ENCODE measurements at places on chromosomes 16 and 17.
A peak's percentile ranks its signal among the peaks of the same experiment; 100 is the strongest.

DNA sequence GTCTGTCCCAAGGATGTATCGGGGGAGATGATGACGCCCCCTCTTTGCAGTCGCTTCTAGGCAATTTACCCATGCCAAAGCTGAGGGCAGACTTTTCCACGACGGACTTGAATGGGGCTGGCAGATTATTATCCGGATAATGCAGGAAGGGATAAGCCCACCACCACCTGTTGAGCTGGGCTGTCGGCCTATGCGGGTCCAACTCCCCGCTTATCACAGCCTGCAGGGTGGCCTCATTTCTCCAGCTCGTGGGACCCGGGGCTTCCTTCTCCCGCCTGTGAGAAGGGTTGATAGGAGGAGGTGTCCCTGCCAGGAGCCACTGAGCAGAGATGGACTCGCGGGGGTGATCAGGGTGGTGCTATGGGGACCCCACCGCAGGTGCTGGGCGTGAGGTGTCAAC, 559 bp downstream of the CACNG5 start:
- DNase-seq, result no peak

GRCh38 chr16:61323456-61323855, 712.8 kb downstream of the CDH8 start:
- DNase-seq, result no peak

GRCh38 chr17:64439956-64440355, 9.0 kb upstream of the MILR1 start:
- no peak for DNase-seq

- DNase-seq, result no peak
These were observed 525.6 kb downstream of the XYLT1 start for GRCh38 chr16:16945207-16945606.

DNA sequence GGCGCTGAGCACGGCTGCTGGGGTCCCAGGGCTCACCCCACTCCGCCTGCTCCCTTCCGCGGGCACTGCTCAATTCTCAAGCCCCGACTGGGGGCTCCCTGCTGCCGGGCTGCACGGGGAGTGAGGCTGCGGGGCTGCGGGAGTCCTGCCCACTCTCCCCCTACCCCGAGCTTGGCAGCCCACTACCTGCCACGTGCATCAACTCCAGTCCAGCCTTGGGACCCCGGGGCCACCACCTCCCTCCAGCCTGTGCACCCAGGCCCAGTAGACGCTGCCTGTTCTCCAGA, 43.3 kb upstream of the SSTR5 start:
- no peak for DNase-seq

DNA sequence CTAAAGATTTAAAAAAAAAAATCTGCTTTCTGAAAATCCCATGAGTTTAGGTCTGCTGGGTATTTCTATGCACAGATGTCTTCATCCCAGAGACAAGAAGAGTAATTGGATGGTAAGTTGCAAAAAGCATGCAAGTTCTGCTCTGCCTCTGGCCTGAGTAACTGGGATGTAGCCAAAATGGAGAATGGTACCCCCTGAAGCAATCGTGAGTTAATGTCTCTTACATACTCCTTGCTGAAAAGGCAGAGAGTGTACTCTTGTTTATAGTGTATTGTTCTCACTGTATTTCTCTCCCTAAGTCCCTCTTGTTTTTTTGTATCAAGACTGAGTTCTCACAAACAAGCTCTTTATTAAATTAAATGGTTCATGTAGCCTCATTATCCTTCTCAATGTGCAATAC, 259.0 kb downstream of the IRX3 start:
- no peak for DNase-seq

- no peak for DNase-seq
These were observed 3.7 kb upstream of the CDC42EP4 start for GRCh38 chr17:73315471-73315870.

GRCh38 chr17:31266042-31266441, 31.0 kb downstream of the OMG start:
- no peak for DNase-seq

GRCh38 chr17:50466371-50467113, 2.1 kb downstream of the CHAD start:
- no peak for DNase-seq

DNA sequence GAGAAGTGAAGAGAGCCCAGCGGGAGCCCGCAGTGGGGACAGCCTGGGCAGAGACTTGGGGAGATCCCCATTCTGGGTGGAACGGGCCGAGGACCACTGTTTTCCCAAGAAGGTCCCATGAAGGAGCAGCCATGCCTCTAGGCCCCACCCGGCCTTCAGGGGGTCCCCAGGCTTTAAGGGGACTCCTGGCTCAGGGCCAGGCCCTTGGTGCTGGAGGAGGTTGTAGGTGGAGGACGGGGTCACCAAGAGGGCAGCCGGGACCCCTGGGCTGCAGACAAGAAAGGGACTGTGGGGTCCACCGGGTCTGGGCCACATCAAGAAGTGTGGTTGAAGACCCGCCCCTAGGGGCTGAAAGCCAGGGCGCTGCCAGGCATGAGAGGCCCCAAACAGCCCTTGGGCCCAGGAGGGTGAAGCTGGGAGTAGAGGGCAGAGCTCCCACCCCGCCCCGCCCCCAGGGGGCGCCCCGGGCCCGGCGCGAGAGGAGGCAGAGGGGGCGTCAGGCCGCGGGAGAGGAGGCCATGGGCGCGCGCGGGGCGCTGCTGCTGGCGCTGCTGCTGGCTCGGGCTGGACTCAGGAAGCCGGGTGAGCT, at the start of gene PRSS21:
TSS of gene PRSS21 (plus strand) at position 487 of the 589 bp plus-strand sequence. CDS start at position 519, 32 bp downstream.
- no peak for DNase-seq

DNA sequence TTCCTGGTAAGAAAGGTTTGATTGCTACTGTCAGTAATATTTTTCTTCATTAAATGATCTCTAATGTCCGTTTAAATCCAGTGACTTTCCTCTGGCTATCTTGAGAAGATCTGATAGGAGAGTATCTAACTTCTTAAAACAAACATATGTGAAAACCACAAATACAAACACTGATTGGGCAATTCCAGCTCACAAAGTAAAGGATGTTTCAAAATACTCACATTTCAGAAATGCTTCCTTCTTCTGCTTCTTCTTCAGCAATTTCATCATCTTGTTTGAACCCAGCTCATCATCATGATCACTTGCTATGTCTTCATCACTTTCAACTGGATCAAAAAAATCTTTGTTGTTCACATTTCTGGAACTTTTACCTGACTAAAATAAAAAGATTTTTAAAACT, 64.3 kb upstream of the RBL2 start:
- no peak for DNase-seq

- DNase-seq, result no peak
These were observed 26.1 kb downstream of the GPR142 start for GRCh38 chr17:74393346-74393942.

GRCh38 chr16:220021-220420, 9.2 kb downstream of the LUC7L start:
- DNase-seq, result no peak

DNA sequence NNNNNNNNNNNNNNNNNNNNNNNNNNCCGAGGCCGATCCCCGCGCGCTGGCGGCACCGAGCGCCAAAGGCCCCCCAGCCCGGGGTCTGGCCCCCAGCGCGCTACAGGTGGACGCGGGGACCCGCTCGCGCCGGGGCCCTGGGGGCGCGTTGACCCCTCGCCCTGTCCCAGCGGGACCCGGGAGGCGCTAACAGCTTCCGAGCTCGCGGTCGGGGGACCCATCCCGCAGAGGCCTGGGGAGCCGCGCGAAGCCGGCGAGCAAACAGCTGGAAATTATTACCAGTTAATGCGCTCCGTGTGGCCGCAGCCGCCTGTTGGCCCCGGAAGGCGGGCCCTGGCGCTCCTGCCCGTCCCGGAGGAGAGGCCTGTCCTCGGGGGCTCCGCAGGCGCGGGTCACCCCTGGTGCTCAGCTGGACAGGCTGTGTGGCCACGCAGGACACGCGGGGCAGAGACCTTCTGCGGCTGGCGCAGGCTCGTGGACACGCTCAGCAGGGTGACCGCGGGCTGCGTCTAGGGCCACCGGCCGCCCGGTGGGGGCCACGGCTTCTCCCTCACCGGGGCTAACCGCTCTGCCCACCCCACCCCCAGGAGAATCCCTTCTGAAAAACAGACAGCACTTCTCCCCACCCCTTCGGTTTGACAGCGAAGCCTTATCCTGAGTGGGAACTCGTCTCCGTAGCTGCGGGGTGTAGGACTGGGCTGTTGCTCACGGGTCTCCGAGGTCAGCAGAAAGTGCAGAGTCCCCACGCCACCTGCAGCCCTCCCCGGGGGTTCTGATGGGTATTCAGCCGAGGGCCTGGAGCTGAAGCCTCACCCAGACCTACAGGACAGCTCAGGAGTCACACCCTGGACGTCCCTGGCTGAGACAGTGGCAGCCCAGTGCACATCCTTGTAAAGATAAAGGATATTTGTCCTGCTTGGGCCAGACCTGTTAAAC, 138.7 kb upstream of the RPH3AL start:
- peak; percentile 45 for DNase-seq

DNA sequence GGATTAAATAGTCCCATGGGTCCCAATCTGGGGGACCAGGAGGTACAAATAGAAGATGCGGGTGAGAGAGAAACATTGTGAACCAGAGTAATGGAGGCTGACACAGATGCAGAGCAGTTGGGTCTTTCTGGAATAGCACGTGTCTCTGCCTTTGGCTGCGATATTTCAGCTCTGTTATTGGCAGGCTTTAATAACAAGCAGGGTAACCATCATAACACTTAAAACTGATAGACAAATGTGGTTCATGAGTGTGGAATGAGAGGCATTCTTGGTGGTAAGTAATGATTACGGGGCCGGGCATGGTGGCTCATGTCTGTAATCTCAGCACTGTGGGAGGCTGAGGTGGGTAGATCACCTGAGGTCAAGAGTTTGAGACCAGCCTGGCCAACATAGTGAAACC, 110.3 kb downstream of the SNX29 start:
- no peak for DNase-seq

GRCh38 chr16:11734025-11734652, 8.5 kb downstream of the TXNDC11 start:
- no peak for DNase-seq

GRCh38 chr16:89034971-89035668, 58.1 kb upstream of the CBFA2T3 start:
- DNase-seq, result no peak

- no peak for DNase-seq
These were observed 35.4 kb downstream of the WNT3 start for GRCh38 chr17:46783031-46783593.

GRCh38 chr17:10697092-10698081, at the start of the genes ADPRM and SCO1:
TSS of gene ADPRM (plus strand) at chr17:10697594. CDS start at chr17:10704927, 7,333 bp downstream.
TSS of gene SCO1 (minus strand) at chr17:10697533. CDS start at chr17:10697507, 26 bp downstream.
- peak; percentile 69 for DNase-seq

GRCh38 chr17:78307887-78308638, 51.8 kb downstream of the SOCS3 start:
- no peak for DNase-seq

DNA sequence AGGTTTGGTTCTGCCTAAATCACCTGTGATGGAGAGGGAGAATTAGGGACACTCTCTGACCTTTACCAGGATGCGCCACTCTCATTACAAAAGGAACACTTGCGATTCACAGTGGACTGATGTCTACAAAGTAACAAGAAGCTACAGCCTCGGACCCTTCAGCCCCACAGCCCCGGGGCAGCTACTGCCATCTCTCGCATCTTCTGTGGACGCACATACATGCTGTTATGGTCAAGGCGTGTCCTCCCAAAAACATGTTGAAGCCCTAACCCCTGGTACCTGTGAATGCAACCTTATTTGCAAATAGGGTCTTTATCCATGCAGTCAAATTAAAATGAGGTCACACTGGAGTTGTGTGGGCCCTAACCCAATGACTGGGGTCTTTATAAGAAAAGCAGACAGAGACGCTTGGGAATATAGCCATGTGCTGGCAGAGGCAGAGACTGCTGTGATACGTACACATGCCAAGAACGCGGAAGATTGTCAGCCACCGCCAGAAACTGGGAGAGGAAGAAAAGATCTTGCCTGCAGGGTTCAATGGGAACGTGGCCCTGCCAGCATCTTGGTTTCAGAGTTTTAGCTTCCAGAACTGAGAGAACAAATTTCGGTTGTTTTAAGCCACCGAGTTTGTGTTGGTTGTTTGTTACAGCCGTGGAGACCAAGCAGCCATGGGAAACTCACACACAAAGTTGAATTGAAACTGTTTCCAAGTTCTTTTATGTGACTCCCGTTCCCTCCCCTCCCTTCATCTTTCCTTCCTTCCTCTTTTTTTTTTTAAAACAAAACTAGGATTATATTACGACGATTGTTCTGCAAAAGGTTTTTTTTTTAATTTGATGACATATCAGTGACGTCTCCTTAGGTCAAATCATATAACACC, 23.1 kb downstream of the ATP2C2 start:
- no peak for DNase-seq

GRCh38 chr17:79046197-79046915, 22.4 kb downstream of the C1QTNF1 start:
- no peak for DNase-seq

DNA sequence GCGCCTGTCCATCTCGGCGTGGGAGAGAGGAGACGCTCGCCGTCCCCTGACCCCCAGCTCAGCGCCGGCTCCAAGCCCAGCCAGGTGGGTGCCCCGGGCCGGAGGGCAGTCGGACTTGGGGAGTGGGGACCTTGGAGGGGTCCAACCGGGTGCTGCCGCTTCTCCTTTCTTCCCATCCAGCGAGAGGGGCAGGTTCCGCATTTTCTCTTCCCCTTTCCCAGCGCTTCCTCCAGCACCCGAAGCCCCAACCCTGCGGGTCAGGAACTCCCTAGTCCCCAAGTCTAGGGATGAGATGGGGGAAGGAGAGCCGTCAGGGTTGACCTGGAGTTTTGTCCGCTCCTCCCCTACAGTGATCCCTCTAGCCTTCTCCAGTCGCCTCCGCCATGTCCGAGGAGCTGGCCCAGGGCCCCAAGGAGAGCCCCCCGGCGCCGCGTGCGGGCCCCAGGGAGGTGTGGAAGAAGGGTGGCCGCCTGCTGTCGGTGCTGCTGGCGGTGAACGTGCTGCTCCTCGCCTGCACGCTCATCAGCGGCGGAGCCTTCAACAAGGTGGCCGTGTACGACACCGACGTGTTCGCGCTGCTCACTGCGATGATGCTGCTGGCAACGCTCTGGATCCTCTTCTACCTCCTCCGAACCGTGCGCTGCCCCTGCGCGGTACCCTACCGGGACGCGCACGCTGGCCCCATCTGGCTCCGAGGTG, at the start of gene OTOP2:
TSS of gene OTOP2 (plus strand) at position 24 of the 699 bp plus-strand sequence. CDS start at position 384, 360 bp downstream.
- DNase-seq, result no peak

GRCh38 chr16:700684-701584, 4.7 kb downstream of the FBXL16 start:
- DNase-seq, result no peak

DNA sequence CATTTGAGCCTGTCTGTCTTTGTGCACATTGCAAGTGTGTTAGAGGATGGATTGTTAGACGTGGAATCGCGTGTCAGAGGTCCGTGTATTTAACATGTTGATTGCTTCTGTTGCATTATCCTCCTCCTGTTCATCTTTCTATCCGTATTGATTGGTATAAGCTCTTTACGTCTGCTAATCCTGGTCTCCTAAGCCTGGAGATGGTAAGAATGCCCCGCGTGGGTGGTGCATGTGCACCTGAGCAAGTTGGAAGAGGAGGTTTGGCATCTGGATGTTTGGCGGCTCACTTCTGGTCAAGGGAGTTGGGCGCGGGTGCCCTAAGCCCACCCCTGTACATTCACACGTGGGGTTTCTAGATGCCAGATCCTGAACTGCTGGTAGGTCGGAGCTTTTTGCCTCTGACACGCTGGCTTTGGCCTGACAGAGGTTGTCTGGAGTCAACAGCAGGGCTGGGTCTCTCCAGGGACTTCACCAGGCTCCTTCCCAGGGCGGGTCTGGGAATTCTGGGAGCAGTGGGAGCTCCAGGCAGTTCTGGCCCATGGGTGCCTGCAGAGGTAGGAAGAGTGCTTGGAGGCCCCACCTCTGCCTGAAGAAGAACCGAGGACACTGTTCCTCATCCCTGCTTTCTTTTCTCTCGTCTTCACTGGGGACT, 107.3 kb downstream of the OR1D5 start:
- no peak for DNase-seq

- DNase-seq, result no peak
These were observed 254.7 kb upstream of the CDH11 start for GRCh38 chr16:65376601-65377000.

GRCh38 chr17:77111934-77112296, 28.9 kb upstream of the SEC14L1 start:
- DNase-seq, result no peak

Data from HuH-7 (cell line).